ENCODE measurements at places on chromosomes 2 and 18. TPM values are rescaled to one million over a fixed set of nuclear protein-coding genes. Genes with fewer than 3 reads are reported as not detected.
A peak's percentile ranks its signal among the peaks of the same experiment; 100 is the strongest.

Gene TAF4B
- 6.8 TPM for polyA plus RNA-seq

Gene FNDC4
- polyA plus RNA-seq = not detected

Gene SMYD1
- polyA plus RNA-seq = not detected

Gene OTX1
- polyA plus RNA-seq = not detected

Gene GULP1
- polyA plus RNA-seq = not detected

Gene ADRA2B
- not detected for polyA plus RNA-seq

Gene MTCL1
- not detected for polyA plus RNA-seq

Gene SCYGR4
- not detected for polyA plus RNA-seq

Gene ALKAL2
- polyA plus RNA-seq = not detected

- no peak for DNase-seq
Observed at GRCh38 chr2:15730545-15731212, 139.0 kb downstream of the DDX1 start.

DNA sequence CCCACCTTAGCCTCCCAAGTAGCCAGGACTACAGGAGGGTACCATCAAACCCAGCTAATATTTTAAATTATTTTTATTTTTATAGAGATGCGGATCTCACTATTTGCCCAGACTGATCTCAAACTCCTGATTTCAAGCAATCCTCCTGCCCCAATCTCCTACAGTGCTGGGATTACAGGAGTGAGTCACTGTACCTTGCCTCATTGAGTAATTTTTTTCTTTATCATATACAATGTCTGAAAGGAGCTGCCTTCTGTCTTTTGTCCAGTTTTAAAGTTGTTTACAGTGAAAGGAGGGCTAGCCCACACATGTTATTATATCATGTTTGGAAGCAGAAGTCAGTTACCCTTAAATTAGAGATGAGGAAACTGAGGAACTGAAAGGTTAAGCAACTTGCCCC lies 32.5 kb downstream of the PRKRA start:
- DNase-seq = no peak

DNA sequence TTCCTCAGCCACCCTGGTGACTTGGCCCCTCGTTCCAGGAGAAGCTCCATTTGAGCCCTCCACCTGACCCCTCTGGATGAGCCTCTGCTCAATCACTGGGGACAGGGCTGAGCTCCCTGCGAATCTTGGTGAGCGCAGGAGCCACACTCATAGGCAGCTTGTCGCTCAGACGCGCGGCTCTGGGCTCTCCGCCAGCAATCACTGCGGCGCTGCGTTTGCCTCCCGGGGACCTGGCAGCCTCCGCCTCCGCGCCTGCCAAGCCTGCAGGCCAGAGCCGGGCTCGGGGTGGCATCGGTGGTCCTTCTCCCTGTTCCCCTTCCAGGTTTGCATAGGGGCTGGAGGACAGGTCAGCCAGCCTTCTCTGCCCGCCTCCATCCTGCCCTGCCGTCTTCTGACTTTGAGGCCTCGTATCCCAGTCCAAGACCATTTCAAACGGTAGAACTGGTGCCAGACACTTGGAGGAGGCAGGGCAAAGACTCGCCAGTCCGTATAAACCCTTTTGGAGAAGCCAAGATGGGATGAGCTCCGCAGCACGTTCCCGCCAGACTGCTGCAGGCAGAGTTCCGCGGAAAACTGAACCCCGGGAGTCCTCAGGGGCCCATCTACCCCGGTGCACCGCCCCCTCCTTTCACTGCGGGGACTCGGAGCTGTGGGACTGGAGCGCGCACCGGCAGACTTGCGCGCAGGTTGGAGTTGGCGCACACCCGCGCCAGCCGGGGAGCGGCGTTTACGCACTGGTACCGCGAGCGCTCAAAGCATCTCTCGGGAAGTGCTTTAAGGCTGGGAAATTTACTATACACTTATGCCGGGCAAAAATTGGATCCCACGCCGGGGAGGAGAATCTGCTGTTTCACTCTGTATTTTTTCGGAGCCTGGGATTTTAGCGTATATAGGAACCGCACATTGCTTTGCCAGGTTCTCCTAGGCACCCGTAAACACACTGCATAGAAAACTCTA lies 1.1 kb upstream of the TACR1 start:
- no peak for DNase-seq

DNA sequence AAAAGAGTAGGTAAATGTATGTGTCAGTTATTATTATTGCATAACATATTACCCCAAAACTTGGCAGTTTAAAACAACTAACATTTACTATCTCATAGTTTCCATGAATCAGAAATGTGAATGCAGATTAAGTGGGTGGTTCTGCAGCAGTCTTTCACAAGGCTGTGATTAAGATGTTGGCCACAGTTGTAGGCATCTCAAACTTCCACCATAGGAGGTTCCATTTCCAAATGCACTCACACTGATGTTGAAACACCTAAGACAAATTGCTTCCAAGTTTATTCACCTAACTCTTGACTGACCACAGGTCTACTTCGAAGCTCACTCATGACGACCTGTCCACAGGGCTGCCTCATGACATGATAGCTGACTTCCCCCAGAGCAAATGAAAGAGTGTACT lies 360.8 kb downstream of the GRB14 start:
- DNase-seq = no peak

DNA sequence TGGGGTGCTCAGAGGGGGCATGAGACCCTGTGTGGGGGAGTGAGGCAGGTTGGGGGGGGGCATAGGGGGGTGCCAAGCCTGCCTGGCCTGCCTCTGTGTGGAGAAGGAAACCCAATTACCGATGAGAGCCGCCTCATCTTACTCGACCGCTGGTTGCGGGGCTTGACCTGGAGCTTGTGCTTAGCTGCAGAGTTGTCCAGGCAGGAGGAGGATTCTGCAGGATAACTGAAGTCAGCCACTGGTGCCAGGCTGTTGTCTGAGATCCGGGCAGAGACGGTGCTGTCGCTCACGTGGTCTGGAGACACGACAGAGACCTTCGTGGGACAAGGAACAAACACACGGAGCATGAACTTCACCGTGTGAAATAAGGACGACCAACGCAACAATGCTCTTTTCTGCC lies 95.9 kb upstream of the MGAT4A start:
- no peak for DNase-seq

GRCh38 chr2:4465671-4466070 lies 762.3 kb downstream of the DCDC2C start:
- DNase-seq = no peak

DNA sequence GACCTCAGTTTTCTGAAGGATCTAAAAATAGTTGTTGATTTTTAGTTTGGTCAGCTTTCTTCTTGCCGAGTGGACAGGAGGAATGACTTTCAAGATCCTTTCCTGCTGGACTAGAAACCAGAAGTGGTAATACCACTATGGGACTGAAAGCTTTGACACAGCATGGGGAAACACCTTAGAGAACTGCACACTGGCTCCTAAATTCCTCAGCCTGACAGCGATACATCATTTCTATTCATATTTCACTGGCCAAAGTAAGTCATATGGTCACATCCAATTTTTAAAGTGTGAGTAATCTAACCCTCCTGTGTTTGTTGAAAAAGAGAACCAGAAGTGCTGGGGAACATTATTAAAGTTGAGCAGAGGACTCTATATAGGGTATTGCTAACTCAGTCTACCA lies 244.7 kb upstream of the MMADHC start:
- no peak for DNase-seq

- no peak for DNase-seq
Observed at GRCh38 chr2:75515584-75516368, 45.0 kb downstream of the EVA1A start.

GRCh38 chr2:182541268-182541667 lies 114.4 kb upstream of the PDE1A start:
- DNase-seq = no peak

GRCh38 chr2:126657636-126658318 lies 1.8 kb downstream of the GYPC start:
- peak; percentile 74 for DNase-seq

GRCh38 chr2:1394709-1395408 lies 18.4 kb upstream of the TPO start:
- no peak for DNase-seq

DNA sequence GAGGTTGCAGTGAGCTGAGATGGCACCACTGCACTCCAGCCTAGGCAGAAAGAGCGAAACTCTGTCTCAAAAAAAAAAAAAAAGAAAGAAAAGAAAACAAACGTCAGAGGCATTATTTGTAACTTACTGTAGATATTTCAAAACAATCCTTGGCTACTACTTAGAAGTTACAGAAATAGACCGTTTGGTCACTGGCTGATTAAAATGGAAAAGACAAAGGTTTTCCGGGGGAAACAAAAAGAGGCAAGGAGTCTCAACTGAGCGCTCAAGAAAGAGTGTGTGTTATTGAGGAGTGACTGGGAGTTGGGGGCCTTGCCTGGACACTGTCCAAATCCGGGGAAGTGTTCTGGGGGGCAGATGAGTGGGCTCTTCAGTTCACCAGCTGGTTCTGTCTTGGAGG lies 47.6 kb downstream of the TEX44 start:
- DNase-seq = no peak

- DNase-seq = no peak
Observed at GRCh38 chr2:31032475-31032874, 105.8 kb downstream of the GALNT14 start.

DNA sequence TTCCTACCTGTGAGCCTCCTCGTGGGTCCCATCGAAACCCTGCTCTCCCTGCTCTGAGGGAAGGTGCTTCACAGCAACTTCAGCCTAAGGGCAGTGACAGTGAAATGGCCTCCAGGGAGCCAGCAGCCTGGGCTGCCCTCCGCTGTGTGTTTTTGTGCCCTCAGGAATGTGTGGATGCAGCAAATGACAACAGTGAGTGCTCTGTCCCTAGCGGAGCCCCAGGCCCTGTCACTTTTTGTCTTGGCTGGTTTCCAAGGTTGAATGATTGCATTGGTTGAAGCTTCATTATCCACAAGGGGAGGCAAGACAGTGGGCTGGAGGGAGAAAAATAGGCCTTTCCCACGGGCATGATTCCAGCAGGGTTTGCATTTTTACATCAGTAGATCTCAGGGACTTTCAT lies 42.9 kb downstream of the STON1 start:
- DNase-seq = no peak

DNA sequence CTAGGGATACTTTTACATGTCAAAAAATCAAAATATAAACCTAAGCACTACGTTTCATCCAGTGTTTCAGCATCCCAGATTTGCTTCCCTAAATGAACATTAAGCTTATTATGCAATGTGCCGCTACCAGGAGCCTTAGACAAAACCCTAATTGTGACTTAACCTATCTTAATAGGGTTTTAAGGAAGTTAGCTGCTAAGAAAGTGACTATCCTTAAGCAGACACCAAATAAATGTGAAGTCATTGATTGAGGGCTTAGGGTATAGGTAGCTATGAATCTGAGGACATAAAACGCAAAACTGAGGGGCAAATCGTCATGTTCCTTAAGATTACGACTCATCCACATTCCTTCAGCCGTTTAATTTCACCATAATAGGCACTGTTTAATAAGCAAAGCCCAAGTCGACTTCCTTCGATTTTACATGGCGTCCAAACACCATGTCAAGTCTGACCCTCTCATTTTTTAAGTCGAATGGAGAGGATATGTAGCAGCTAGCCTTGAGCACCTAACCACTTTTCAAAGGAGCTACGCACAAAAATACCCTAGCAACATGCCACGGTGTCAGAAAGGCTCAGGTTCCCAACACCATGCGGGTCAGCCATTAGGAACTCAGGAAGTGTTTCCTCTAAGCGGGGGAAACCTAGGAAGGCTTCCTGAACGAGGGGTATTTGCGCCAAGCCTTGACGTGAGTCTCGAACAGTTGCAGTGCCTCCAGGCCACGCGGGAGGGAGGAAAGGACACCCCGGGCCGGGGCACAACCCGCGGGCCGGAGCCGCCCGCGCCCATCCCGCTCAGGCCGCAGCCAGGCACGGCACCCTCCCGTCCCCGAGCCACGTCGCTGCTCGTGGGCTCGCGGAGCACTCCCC lies 1.0 kb downstream of the HDLBP start:
- no peak for DNase-seq

- no peak for DNase-seq
Observed at GRCh38 chr2:66305718-66306117, 129.2 kb upstream of the MEIS1 start.

DNA sequence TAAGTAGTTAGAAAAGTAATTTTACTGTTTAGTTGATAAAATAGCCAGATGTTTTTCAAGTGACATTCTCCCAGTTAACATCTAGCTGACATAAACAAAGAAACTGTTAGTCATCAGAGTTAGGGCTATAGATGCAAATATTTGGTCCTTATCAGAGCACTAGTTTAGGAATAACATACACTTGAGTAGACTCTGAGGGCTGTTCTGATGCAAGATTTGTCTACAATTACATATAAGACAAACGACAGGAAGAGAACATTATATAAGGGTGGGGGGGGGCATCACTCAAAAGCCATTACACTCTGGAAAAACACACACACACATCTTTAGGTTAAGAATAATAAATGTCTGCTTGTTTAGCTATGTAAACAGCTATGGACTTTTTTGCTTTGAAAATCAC lies 554.4 kb upstream of the LRRTM1 start:
- DNase-seq = no peak

All from CD4-positive, alpha-beta memory T cell (primary cell).